ENCODE measurements at places on chromosomes 4 and X.

DNA sequence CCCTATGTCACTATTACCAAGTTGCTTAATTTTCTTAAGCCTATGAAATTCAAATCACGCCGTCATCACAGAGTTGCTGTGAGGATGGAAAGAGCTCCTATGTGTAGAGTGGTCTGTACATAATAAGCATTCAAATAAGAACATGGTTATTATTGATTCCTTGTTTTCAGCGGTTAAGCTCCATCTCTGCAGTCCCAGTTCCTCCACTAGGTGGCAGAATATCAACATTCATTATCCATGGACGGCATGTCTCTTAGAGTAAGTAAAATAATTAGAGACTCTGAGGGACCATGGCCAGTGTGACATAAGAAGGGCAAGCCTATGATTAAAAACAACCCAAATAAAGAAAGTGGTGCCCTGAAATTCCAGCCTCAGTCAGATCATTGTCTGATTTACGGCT lies 132.5 kb upstream of the NHS start:
- DNase-seq: peak; percentile 47

- DNase-seq: no peak
These were observed 5.3 kb downstream of the PLXNB3 start for GRCh38 chrX:153769158-153769864.

DNA sequence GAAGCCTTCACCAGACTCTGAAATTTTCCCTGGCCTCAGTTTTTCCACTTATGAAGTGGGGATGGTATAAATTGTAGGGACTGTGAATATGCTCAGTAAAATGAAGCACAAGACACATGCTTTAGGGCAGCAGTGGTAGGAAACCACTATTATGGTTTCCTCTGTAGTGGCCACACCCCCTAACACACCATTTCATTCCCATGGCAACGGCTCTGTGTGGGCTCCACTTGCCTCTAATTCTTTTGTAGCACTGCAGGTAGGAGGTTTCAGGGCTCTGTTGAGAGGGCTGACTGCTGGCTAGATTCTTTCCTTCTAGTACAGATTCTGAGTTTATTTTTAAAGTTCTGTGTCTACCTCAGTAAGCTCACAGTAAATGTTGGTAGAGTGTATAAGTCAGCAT lies 3.5 kb upstream of the VMA21 start:
- DNase-seq: no peak

DNA sequence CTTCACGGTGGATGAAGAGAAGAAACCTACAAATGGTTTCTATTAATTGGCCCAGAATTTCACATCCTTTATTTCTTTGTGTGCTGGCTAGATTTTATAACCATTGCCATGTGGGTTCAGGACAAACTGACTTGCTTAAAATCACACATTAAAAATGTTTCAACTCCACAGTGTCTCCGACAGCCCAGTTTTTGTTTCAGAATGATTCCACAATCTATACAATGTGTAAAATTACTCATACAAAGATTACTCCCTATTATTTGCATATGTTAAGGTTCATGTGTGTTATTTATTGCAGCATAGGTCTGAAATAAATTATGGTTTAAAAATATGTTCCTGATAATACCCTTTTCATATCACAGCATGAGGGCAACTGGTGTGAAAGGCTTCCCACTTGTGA lies 20.6 kb downstream of the DCHS2 start:
- no peak for DNase-seq

- no peak for DNase-seq
These were observed 615.8 kb downstream of the TRAM1L1 start for GRCh38 chr4:116469582-116469981.

DNA sequence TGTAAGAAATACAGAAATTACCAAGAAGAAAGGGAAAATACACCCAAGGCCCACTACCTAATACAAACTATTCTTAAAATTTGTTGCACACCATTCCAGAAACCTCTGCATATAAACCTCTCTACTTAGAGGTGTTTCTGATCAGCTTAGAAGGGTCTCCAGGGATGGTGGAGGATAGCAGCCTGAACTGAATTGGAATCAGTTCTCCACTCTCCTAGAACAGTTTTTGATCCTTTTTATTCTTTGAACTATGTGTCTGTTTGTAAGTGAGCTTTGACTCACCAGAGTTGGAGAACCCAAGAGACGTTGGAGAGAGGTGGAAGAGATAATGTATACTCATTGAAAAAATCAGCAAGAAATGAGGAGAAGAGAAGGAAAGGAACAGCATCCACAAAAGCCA lies 96.6 kb upstream of the OTUD4 start:
- DNase-seq: no peak

- peak; percentile 56 for DNase-seq
These were observed 340.1 kb upstream of the CTSO start for GRCh38 chr4:156293657-156294297.

GRCh38 chr4:89303814-89304388 lies 3.7 kb downstream of the GPRIN3 start:
- no peak for DNase-seq

GRCh38 chr4:79273915-79274314 lies 51.9 kb downstream of the NAA11 start:
- DNase-seq: no peak
